ENCODE measurements at places on chromosomes 2 and 18. TPM values are rescaled to one million over a fixed set of nuclear protein-coding genes. Genes with fewer than 3 reads are reported as not detected.
A peak's percentile ranks its signal among the peaks of the same experiment; 100 is the strongest.

- no peak for DNase-seq
- no peak overlapping the region for H3K27ac ChIP-seq
- H3K4me1 ChIP-seq = no peaks in the 10 kb centered on the region
- H3K27me3 ChIP-seq = no peaks in the 10 kb centered on the region
These were observed 92.3 kb downstream of the SEPTIN10 start for GRCh38 chr2:109521233-109522062.

- H3K27ac ChIP-seq = peak overlapping the region; percentile 97
- peaks cover 24% of the 10 kb centered on the region for H3K4me1 ChIP-seq
- H3K36me3 ChIP-seq = peaks cover 19% of the 10 kb centered on the region
- H3K4me3 ChIP-seq = peak overlapping the region; percentile 88
- no peaks in the 10 kb centered on the region for H3K27me3 ChIP-seq
- no peak for DNase-seq
These were observed 503 bp downstream of the ZNF513 start for GRCh38 chr2:27379836-27380625.

DNA sequence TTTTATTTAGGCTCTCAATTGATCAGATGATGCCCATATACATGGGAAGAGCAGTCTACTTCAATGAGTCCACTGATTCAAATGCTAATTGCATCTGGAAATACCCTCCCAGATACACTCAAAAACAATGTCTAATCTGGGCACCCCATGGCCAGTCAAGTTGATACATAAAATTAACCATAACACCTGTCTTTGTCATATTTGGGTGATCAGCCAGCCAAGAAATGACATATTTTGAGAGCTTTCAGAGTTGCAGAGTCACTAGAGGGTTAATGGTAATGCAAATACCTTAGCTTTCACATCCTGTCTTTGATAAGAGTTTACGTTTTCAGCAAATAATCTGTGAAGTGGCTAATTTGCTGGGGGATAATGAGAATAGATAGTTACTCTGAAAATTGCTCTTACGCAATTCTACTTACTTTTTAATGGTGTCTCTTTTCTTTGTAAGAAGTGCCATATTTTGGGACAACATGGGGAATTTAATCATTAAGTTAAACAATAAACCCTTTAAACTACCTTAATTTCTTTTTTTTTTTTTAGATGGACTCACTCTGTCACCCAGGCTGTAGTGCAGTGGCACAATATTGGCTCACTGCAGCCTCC, 49.1 kb downstream of the CCDC195 start:
- DNase-seq = no peak
- no peaks in the 10 kb centered on the region for H3K27me3 ChIP-seq
- no peak overlapping the region for H3K4me3 ChIP-seq
- H3K27ac ChIP-seq = no peak overlapping the region

DNA sequence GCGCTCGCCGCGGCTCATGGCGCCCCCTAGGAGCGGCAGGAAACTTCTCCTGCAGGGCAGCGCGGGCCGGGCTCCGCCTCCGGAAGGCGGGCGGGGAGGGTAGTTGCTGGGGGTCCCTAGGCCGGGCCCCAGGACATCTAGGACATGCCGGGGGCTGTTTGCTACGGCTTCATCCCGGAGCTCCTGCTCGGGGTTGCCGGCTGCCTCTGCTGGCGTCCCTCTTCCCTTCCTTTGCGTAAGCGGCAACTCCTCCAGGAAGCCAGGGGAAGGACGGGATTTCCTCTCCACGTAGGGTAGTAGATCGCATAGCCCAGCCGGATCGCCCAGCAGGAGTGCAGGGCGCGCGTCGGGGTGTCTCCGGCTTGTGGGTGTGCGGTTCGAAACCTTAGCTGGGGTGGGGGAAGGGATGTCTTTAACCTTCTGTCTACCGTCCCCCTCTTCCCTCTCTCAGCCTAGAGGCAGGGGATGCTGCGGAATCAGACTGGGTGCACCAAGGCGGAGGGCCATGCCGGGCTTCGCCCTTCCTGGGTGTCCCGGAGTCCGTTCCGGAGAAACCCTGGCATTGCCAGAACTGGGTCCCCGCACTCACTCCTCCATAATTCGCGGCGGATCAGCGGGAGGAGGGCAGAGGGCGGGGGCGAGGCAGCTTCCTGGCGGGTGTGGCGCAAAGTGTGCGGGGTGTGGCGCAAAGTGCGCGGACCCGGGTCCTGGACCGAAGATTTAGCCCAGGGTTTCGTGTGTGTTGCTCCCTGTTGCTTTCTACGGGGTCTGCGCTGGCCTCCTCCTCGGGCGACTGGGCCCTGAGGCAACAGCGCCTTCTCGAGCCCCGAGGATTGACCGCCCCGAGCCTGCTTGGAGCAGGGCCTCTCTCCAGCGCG, 12.2 kb upstream of the SKOR2 start:
- no peak overlapping the region for H3K27ac ChIP-seq
- peaks cover 99% of the 10 kb centered on the region for H3K27me3 ChIP-seq
- DNase-seq = no peak
- peak overlapping the region; percentile 55 for H3K4me3 ChIP-seq

GRCh38 chr18:73597832-73598615, 549.6 kb downstream of the FBXO15 start:
- DNase-seq = no peak
- H3K27ac ChIP-seq = no peak overlapping the region
- no peaks in the 10 kb centered on the region for H3K36me3 ChIP-seq
- H3K27me3 ChIP-seq = peaks cover 3% of the 10 kb centered on the region

DNA sequence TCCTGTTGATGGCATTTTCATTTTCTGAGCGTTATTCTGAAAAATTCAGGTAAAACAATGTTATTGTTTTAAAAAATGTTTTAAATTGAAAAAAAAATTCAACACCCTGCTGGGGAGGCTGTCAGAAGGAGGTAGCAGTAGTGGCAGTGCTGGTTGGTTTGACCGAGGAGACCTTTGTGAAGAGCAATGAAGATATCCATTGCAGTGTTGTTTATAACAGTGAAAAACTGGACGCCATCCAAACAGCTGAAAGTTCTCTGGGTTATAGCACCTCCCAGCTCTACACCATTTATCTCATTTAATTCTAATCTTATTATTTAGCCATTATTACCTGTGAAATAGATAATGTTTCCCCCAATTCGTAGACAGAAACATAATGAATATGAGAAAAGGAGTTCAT, 12.6 kb upstream of the ITM2C start:
- H3K27ac ChIP-seq = no peak overlapping the region
- no peaks in the 10 kb centered on the region for H3K36me3 ChIP-seq
- peaks cover 7% of the 10 kb centered on the region for H3K27me3 ChIP-seq
- DNase-seq = no peak
- no peak overlapping the region for H3K4me3 ChIP-seq

The ASIC4 gene
- total RNA-seq = 0.99 TPM
